ENCODE measurements at places on chromosomes 6 and 20.

DNA sequence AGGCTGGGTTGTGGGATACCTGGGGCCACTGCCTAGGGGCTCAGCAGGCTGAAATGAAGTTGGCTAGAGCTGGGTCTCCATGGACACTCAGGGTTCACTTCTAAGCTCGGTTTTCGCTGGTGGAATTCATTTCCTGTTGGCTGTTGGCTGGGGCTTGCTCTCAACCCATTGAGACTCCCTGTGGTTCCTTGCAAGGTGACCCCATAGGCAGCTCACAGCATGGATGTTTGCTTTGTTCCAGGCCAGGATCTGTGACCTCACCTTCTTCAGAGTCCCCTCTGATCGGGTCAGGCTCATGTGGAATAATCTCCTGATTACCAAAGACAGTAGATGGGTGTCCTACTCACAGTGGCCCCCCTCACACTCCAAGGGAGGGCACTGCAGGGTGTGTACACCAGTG lies 229.3 kb downstream of the QKI start:
- no peak for DNase-seq

- no peak for DNase-seq
Measured at GRCh38 chr6:16028966-16029365, 99.9 kb upstream of the MYLIP start.

DNA sequence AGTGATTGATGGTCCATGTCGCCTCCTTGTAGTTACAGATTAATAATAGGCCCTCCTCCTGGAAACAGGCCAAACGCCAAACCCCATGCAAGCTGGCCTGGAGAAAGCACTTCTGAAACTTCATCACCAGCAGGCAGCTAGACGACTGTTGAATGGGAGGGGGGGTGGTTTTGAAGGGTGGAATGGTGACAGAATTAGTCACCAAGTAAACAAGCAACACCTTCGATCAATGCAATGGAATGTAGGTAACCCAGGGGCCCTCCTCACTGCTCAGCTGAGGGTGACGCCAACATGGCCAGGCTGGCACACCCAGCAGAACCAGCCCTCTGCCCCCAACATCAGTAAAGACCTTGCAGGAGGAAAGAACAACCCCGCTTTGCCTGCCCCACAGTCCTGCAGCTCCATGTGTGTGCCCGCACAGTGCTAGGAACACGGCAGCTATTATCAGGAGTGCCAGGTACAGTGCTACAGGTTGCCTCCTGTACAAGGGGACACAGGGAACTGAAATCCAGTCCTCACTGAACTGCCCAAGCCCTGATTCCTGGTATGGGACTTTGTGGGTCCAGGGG lies 2.7 kb downstream of the BCAS1 start:
- DNase-seq, result peak; percentile 85

GRCh38 chr20:26154224-26154623 lies 457.6 kb upstream of the ZNF337 start:
- no peak for DNase-seq

- DNase-seq, result no peak
Measured at GRCh38 chr6:163422550-163422949, 8.0 kb downstream of the QKI start.

GRCh38 chr6:21777846-21778245 lies 184.3 kb downstream of the SOX4 start:
- no peak for DNase-seq
